ENCODE measurements at places on chromosomes 3 and 15. TPM values are rescaled to one million over a fixed set of nuclear protein-coding genes. Genes with fewer than 3 reads are reported as not detected.

Gene STAB1
- not detected for total RNA-seq

Gene SAMMSON
- 26.3 TPM for total RNA-seq

Gene ROPN1
- 33.4 TPM for total RNA-seq

DNA sequence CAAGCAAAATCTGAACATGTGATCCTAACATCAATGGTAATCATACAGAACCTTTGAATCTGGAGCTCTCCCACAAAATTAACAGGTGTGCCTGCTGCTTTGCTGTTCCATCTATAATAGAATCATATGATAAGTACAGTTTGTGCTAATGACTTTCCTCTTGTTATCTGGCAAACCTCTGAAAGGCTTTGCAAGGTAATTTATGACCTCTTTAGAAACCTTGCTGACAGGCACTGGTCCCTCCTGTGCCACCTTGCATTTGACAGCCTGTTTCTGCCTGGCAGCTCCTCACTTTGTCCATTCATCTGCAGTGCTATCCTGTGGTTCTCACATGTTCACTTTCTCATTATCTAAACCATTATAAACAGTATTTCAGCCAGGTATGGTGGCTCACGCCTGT is 10.2 kb upstream of the HTR3C start:
- DNase-seq, result no peak

DNA sequence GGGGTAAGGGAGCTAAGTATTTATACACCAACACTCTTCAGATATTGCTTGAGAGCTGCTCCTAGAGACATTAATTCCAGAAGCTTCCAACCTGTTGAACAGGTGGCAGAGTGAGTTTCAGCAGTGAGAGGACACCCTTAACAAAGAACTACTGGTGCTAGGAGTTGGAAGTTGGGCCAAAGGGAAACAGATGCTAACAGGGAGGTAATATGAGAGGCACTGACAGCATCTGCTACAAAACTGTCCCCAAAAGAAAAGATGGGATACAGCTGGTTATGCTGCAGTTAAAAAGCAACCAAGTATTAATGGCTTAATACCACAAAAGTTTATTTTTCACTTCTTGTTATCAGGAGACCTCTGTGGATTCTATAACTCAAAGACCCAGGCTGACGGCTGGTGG is 104.5 kb upstream of the SATB1 start:
- no peak for DNase-seq

Gene CDHR4
- total RNA-seq, result not detected

- peak; percentile 75 for DNase-seq
These were observed 269.5 kb downstream of the SUCLG2 start for GRCh38 chr3:67384760-67385397.

Gene ERC2
- 0.96 TPM for total RNA-seq

- no peak for DNase-seq
These were observed 22.7 kb downstream of the ATP6V1A start for GRCh38 chr3:113769551-113769950.

DNA sequence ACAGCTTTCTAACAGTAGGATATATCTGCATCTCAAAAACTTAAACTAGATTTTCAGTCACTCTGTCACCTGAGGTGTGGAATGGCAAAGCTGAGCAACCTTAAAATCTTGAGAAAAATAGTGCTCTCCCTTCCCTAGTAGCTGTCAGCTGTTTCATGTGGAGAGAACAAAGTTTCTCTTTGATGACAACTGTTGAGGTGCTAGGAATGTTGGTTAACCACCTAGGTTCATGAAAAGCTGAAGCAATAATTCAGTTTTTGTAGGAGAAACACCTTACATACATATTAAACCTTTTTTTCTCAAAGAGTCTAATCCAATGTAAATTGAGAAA is 40.8 kb downstream of the TCF12 start:
- no peak for DNase-seq

GRCh38 chr3:69983546-69984265 is 15.8 kb upstream of the SAMMSON start:
- no peak for DNase-seq

- no peak for DNase-seq
These were observed 80.9 kb downstream of the NECTIN3 start for GRCh38 chr3:111152496-111152895.

GRCh38 chr15:33908406-33908805 is 59.9 kb upstream of the CHRM5 start:
- no peak for DNase-seq

- DNase-seq, result no peak
These were observed 273.1 kb downstream of the ULK4 start for GRCh38 chr3:41688595-41689380.

- peak; percentile 81 for DNase-seq
These were observed 85.3 kb upstream of the MBNL1 start for GRCh38 chr3:152183473-152183872.

Gene PAQR5
- 2.3 TPM for total RNA-seq

Gene ACAN
- total RNA-seq, result 0.77 TPM

GRCh38 chr3:107630779-107631178 is 108.0 kb downstream of the BBX start:
- DNase-seq, result no peak

DNA sequence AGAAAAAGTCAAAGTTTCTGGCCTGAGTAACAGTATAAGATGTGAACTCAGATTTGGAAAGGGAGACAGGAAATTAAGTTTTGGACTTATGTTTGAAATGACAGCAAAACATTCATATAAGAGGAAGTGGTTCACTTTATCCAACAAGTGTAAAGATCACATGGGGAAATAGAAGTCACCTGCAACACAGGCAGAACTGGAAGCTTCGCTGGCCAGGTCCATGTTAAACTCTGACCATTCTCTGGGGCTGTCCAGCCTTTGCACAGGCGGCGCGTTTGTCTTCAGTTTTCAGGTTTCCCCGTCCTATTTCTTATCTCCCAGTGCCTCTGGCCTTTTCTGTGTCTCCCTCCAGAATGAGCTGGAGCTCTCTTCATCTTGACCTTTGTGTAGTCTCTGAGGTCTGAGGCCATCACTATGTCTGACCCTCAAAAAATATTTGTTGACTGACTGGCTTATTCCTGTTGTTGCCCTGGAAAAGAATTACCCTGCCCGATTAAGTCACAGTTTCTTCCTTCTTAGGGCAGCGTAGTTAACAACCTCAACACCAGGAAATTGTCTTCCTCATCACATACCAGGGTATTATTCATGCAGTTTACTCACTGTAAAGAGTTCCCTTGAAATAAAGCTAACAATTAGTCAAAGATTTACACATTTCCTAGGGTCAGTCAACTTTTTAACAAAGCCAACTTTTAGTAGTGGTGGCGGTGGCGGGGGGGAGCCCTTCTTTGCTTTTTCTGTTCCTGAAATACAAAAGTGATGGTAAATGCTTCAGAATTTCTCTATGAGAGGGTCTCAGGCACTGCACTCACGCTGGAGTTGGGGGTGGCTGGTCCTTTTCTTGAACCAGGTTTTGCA is 959 bp upstream of the RASA2 start:
- DNase-seq, result no peak

- DNase-seq, result no peak
These were observed 53.0 kb downstream of the GAP43 start for GRCh38 chr3:115676336-115676735.

- no peak for DNase-seq
These were observed 4.5 kb upstream of the C15orf39 start for GRCh38 chr15:75197062-75197630.

- DNase-seq, result no peak
These were observed 173.1 kb upstream of the TBL1XR1 start for GRCh38 chr3:177370246-177370822.

Gene MSL2
- 13.9 TPM for total RNA-seq

DNA sequence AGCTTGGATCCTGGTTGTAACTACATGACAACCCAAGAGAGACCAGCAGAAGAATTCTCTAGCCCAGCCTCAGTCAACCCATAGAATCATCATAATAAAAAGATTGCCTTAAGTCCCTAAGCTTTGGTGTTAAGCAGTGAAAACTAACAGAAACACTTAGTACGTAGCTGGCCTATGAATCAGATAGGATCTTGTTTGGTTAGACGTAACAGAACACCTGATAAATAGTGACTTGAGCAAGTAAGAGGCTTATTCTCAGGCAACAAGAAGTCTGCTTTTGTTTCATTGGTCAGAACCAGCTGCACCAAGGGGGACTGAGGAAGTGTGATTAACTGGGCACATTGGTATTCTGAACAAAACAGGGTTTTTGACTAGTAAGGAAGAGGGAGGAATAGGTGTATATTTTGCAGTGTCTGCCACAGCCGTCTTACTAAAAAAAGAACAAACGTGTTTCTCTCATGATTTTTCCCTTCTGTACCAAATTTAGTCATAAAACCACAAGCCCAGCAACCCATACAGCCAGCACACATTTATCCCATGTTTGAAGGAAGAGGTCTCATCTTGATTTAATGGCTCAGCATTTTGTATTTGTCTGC is 53.3 kb upstream of the GLCE start:
- no peak for DNase-seq

- no peak for DNase-seq
These were observed 35.7 kb downstream of the CCDC80 start for GRCh38 chr3:112605285-112605684.

DNA sequence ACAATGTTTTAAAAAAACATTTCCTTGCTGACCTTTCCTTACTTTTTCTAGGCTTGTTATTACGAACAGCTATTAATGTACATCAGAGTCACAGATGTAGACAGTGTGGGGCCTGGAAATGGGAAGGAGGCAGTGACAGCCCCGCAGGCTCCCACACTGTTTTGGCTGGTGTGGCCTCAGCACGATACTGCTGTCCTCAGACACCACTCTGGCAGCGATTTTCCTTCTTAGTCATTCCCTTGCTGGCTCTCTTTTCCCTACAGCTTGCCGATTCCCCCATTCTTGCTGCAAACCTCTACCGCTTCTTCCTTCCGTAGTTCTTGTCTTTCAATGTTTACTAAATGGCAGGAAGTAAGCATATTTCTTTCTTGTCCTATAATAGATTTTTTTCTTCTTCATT is 113.1 kb downstream of the ABI3BP start:
- no peak for DNase-seq

GRCh38 chr3:132726341-132726823 is 4.2 kb upstream of the NPHP3 start:
- DNase-seq, result peak; percentile 63

All from SK-MEL-5 (cell line).